Activated T-cell treated with anti-CD3 and anti-CD28 coated beads for 48 hours (primary cell): ENCODE measurements at places on chromosomes 12 and 14.

DNA sequence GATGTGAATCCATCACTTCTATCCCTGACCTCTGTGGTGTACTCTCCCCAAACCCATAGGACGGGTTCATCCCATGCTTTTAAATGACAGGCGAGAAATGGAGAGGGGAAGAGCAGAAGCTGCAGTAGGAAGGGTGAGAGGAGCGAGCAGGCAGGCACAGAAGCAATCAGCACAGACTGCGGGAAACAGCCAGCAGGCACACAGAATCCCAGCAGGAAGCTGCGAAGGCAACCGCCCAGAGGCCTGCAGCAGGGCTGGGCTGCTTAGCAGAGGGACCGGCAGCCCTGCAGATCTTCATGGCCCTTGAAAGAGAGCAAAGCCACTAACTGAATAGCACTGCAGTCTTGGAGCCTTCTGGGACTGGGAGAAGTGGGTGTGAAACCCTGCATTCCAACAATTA lies 287.0 kb upstream of the FKBP4 start:
- no peak for DNase-seq

GRCh38 chr14:22974530-22975313 lies 7.6 kb downstream of the AJUBA start:
- no peak for DNase-seq

- no peak for DNase-seq
Measured at GRCh38 chr12:31491241-31491794, 99.6 kb downstream of the DENND5B start.

GRCh38 chr12:48311313-48311712 lies 39.4 kb downstream of the ZNF641 start:
- no peak for DNase-seq

DNA sequence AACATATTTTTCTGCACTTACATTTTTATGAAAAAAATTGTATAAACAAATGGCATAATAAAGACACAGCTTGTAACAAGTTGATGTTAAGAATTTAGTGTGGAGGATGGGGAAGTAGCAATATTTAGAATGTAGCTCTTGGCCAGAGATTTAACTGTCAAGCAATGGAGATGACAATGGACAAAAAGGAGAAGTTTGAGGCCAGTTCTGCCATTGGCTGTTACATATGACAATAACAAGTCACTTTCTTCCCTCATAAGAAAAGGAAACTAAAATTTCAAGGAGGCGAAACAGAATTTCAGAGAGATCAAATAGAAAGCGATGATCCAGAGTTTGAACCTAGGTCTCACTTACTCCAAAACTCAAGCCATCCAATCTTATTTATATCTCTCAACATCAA lies 122.8 kb upstream of the CCDC175 start:
- no peak for DNase-seq

GRCh38 chr12:5505751-5506150 lies 73.8 kb downstream of the NTF3 start:
- no peak for DNase-seq

DNA sequence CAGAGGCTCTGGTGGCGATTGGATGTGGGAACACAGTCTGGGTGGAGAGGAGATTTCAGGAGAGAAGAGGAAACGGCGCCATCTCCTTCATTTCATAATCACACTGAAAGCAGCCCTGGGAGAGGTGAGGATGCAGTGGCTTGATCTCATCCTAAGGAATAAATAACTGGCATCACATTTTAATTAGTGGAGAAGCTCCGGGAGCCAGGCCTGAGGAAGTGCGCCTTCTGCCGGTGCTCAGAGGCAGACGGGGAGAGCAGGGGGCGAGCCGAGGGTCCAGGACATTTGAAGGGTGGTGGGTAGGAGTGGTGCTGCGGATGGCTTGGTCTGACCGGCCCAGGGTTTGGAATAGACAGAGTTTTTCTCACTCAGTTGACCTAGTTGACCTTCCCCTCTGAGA lies 265.0 kb downstream of the CACNA1C start:
- DNase-seq, result no peak

DNA sequence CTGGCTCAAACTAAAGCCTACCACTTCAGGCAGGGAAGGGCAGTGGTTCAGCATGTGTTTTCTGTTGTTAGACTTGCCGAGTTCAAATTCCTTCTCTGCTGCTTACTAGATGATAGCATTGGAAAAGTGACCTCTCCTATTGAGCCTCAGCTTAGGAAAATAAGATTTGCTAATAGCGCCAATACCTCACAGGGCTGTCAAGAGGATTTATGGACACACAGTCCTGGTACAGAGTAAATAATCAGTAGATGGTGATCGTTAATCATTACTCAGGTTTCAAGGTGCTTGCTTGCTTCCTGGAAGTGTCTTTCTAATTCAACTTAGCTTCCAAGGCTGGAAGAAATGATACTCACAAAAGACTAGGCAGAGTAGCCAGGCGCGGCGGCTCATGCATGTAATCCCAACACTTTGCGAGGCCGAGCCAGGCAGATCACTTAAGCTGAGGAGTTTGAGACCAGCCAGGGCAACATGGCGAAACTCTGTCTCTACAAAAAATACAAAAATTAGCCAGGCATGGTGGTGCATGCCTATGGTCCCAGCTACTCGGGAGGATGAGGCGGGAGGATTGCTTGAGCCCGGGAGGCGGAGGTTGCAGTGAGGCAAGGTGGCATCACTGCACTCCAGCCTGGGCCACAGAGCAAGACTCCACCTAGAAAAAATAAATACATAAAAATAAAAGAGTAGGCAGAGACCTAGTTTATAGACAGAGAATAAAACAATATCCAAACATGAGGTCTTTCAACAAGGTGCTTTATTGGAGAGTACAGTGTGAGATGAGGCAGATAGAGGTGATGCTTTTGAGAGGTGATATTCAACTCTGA lies 6.0 kb downstream of the PLA2G1B start:
- DNase-seq, result no peak

DNA sequence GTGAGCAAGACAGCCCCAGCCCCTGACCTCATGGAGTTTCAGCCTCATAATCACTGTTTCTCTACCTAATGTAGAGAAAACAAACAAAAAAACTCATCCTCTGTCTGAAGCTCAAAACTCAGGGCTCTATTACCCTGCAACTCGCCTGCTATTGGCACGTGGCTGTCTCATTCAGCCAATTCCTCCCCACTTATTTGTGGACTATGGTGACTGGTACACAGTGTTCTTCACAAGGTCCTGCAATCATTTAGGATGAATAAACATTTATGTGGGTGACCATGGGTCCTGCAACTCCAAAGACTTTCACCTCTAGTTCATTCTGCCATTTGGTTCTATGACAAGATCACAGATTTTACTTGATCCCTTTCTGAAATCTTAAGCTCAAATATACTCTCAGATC lies 4.7 kb downstream of the PPP2R3C start:
- DNase-seq, result no peak

GRCh38 chr14:58814466-58814865 lies 176.7 kb downstream of the DACT1 start:
- no peak for DNase-seq

DNA sequence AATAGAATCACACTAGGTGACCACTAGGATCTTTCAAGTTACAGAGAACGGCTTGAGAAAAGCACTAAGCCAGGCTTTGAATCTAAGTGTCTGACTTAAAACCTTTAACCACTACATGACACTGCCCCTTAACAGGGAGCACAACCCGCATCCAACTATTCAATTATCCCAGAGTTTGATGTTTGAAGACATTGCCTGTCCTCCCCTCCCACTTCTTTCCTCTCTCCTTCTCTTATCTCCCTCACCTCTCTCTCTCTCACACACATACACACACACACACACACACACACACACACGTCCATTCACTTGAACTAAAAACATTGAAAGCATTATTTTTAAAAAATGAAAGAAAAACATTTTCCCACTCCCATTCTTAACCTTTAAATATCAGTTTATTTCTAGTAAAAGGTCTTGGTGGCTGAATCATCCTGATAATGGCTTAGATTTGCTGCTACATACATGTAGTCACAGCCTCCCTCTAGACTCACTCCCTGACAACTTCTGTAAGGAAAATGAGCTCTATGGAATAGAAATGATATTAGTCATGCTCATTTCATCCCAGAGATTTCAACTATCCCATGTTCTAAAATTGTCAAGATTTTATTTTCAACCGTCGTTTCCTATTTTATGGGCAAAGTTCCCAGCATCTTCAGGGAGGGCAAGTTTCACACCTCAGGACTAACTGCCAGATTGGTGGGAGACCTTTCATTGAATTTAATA lies 53.5 kb upstream of the RAP1B start:
- DNase-seq, result no peak

GRCh38 chr12:105419606-105420005 lies 89.1 kb downstream of the C12orf75 start:
- no peak for DNase-seq

GRCh38 chr12:116598311-116599284 lies 39.4 kb downstream of the MAP1LC3B2 start:
- no peak for DNase-seq

- DNase-seq, result no peak
Measured at GRCh38 chr12:108980831-108981618, 39.8 kb downstream of the SVOP start.

- DNase-seq, result no peak
Measured at GRCh38 chr12:16228067-16228466, 49.4 kb downstream of the SLC15A5 start.

- DNase-seq, result no peak
Measured at GRCh38 chr14:54106661-54107377, 150.2 kb upstream of the BMP4 start.

GRCh38 chr14:101654051-101654450 lies 92.8 kb downstream of the DIO3 start:
- no peak for DNase-seq

GRCh38 chr14:44898551-44898950 lies 63.2 kb downstream of the KLHL28 start:
- DNase-seq, result no peak

- no peak for DNase-seq
Measured at GRCh38 chr14:99969673-99970322, 95.4 kb upstream of the EVL start.

DNA sequence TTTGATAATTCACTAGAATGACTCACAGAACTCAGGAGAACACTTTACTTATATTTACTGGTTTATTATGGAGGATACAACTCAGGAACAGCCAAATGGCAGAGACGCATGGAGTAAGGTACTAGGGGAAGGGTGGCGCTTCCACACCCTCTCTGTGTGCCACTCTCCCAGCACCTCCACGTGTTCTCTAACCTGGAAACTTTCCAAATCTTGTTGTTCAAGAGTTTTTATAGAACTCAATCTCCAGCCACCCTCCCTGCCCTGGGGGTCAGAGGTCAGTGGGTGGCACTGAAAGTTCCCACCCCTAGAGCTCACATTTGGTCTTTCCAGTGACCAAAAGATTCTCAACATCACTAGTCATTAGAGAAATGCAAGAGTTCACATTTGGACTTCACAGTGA lies 13.2 kb downstream of the TRIM9 start:
- no peak for DNase-seq

- no peak for DNase-seq
Measured at GRCh38 chr14:65461730-65462129, 49.2 kb downstream of the FUT8 start.

- DNase-seq, result no peak
Measured at GRCh38 chr12:59425798-59426197, 170.0 kb upstream of the SLC16A7 start.

DNA sequence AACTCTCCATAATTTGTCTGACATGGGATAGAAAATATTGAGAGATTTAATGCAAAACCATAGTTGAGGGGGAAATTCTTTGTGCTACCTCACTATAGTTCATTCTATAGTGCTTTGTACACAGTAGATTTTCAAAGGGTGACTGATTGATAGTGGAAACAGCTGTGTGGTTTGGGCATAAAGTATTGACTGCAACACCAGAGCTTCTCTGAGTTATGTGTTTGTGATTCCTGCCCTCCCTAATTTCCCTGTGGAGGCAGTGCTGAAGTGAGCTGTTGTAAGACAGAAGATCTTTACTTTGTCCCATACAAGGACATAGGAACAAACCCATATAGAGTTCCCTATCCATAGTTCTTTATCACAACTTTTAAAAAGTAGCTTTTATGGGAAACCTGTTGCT lies 47.1 kb downstream of the PTPRQ start:
- DNase-seq, result no peak

DNA sequence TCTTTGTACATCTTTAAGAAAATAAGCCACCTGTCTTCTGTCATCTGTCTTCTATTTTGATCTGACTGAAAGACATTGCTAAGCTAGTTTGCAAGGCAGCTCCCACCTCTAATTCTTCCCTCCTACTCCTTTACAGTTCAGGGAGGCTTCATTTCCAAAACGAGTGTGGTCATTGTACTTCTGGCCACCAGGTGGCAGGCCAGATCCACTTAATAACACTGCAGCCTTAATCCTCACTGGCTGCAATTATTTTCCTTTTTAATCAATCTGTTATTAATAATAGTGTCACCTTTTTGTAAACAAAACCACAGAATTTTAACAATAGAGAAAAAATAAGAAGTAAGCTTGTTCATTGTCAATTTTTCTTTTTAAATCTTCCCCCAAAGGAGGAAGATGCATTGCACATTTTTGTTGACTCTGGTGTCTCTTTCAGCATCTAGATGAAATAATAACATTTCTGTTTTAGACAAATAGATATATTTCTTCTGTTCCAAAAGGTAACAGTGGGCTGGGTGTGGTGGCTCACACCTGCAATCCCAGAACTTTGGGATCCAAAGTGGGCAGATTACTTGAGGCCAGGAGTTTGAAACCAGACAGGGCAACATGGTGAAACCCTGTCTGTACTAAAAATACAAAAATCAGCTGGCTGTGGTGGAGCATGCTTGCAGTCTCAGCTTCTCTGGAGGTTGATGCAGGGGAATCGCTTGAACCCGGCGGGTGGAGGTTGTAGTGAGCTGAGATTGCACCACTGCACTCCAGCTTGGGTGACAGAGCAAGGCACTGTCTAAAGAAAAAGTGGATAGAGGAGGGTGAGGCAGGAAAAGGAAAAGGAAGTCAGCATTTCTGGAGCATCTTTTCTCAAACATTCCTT lies 23.3 kb downstream of the GABARAPL1 start:
- peak; percentile 18 for DNase-seq
